ENCODE measurements at places on chromosomes 1 and 21.

DNA sequence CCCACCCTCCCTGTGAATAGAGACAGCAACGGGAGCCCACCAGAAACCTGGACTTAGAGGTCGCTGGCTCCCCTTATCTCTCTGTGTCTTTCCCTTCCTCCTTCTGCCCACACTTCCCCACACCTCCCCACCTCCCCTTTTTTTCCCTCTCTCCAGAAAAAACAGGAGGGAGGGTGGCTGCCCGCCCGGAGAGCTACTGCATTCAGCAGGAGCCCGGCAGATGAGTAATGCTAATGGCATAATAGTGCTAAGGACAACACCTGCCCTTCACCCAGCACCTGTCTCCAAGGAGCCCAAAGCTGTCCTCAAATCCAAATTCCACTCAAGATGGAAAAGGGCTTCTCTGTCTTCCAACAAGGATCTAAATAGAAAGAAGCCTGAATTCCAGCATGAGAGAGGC lies 11.4 kb upstream of the PRELP start:
- DNase-seq: no peak

GRCh38 chr1:154404984-154405746 lies at the start of gene IL6R:
IL6R (plus strand) TSS chr1:154405343; CDS start chr1:154405630, 287 bp downstream.
- peak; percentile 56 for DNase-seq

- no peak for DNase-seq
These were observed 35.1 kb downstream of the PROX1 start for GRCh38 chr1:214022810-214023425.

GRCh38 chr1:167720965-167721616 lies 691 bp upstream of the MPZL1 start:
- no peak for DNase-seq

GRCh38 chr1:231421546-231421970 lies 529 bp downstream of the EGLN1 start:
- no peak for DNase-seq

GRCh38 chr1:11802973-11803885 lies 2.5 kb downstream of the MTHFR start:
- peak; percentile 27 for DNase-seq

GRCh38 chr1:76433526-76433925 lies 359.0 kb downstream of the ST6GALNAC3 start:
- DNase-seq: no peak

DNA sequence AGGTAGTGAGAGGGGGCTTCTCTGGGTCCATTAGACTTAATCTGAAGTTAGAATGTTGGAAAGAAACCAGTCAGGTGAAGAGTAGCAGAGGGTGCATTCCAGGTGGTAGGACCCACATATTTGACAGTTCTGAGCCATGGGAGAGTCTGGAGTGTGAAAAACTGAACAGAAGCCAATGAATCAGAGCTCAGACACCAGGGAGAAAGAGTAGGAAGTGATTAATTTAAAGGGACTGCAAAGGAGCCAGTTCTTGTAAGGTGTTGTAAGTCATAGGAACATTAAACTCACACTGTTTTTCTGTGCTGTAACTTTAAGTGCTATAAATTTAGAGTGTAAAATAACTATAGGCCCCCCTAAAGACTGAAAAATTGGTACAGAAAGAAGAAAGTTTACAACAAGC lies 5.9 kb upstream of the DHX9 start:
- DNase-seq: no peak

DNA sequence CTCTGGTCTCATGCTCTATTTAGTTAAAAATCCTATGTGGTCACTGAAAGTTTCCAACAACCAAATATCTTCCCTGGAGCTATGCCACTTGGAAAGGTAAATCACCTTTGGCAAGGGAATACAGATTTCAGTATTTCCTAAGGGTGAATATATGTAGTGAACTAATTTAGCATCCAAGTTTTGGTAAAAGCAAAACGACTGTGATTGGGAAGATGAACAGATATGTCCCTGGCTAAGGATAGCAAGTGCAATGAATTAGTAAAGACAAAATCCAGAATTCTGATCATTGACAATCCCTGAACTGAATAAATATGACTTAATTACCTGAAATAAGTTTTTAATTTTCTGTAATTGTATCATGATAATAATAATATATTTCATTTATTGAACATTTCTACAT lies at the start of gene OR2T33:
OR2T33 (minus strand) TSS at position 101 of the 400 bp plus-strand sequence. CDS start 4,162 bp downstream, outside the sequence.
- no peak for DNase-seq

- no peak for DNase-seq
These were observed 375.0 kb upstream of the CHRM3 start for GRCh38 chr1:239011382-239011781.

- DNase-seq: no peak
These were observed 447.6 kb upstream of the PRMT6 start for GRCh38 chr1:106608841-106609240.

GRCh38 chr1:210076620-210077019 lies 138.6 kb downstream of the SYT14 start:
- no peak for DNase-seq

- DNase-seq: no peak
These were observed 24.2 kb upstream of the SYDE2 start for GRCh38 chr1:85224734-85225623.

DNA sequence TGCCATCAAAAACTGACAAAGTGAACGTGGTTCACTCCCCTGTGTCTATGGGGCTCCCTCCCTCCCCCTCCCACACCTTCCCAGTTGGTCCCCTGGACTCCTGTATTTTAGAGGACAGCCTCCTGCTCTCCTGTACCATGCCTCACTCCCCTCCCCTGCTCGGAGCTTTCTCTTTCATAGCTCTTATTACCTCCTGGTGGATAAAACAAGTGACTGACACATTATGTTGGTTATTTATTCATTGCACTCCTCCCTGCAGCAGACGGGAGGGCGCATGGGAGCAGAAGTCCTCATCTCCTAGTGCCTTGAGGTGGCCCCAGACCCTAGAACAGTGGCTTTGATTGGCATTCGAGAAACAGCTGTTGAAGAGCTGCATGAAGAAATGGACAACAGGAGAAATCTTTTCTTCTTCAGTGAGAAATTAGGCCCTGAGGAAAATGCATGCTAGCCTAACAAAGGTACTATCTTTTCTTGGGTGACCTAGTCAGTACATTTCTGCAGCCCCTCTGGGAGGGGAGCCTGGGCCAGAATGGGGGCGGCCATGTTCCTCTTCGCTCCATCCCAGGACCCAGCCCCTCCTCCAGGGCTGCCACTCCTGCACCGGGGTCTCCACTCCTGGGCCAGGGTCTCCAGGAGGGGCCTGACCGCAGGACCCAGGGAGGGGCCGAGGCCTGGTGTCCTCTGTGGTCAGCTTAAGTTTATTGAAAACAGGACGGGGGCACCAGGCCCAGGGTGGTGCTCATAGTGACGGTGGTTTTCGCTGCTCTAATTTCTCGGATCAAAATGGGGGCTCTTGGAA lies 1.2 kb upstream of the TFF1 start:
- DNase-seq: no peak
